ENCODE measurements at places on chromosomes 4 and X.

DNA sequence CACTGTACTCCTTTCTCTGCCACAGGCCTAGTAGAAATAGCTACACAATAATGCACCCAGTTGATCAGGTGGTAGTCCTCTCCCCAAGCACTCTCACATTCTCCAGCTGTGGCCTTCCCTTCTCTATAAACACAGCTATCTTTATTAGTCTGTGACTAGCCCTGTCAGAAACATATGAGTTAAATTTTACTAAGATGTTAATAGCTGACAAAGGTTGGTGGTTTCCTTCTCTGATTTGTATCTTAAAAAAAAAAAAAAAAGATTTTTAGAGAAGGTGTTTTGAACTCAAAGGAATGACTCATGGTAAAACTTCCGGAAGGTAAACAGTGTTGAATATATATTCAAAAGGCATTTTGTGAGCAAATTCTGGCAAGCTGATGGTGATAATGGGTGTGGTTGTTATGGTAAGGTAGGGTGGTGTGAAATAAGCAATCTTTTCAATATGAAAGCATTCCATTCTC, 327.4 kb downstream of the PPP3CA start:
- DNase-seq, result no peak

GRCh38 chrX:45986081-45986480, 559.1 kb downstream of the ZNF674 start:
- no peak for DNase-seq

DNA sequence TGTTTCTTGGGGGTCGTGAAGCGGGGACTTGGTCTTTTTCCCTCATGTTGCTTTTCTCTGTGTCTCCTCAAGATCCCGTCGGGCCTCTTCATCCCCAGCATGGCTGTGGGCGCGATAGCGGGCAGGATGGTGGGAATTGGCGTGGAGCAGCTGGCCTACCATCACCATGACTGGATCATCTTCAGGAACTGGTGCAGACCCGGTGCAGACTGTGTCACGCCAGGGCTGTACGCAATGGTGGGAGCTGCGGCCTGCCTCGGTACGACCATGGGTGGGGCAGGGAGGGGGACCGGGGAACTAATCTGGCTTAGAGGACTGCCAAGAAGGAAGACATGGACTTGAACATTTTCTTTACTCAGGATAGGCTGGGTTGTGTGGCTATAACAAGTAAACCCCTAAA, 55.6 kb downstream of the CLCN4 start:
- DNase-seq, result no peak

DNA sequence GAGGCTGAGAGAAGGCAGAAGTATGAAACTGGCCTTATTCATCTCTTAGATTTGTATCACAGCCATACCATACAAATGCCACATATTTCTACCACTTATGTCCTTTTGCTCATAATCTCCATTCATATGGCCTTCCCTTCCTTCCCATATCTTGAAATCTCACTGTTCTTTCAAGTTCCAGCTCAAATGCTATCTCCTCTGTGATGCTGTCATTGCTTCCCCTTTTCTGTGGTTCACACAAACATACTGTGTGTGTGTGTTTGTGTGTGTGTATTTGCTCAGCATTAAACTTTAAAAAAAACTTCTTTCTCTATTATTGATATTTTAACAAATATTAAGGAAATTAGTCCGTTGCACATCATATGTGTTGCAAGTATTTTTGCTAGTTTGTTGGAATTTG, 26.7 kb downstream of the PHKA1 start:
- no peak for DNase-seq

GRCh38 chr4:183772361-183772760, 113.3 kb downstream of the TRAPPC11 start:
- no peak for DNase-seq

DNA sequence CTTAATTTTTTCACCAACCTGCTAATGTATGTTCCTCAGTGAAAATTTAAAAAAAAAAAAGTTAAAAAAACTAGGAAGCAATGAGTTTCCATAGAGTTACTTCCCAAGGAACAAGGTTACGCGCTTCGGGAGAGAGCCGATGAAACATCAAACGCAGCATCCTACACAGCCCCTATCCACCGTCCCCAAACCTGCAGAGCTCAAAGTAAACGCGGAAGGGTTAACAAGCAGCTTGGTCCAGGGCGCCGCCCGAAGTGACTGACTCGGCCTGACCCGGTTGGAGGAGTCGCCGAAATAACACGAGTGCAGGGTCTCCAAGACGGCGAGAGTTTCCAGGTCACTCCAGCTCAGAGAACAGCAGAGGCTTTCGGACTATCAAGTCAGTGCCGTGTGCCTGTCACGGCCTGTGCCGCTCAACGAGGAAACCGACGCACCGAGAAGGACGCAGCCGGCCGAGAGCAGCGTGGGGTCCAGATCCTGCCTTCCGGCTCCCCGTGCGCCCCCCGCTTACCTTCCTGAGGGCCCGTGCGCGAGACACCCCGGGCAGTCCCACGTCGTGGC, 512 bp downstream of the NOP14 start:
- peak; percentile 37 for DNase-seq

- no peak for DNase-seq
These were observed 59.1 kb downstream of the SPATA18 start for GRCh38 chr4:52110171-52110570.

DNA sequence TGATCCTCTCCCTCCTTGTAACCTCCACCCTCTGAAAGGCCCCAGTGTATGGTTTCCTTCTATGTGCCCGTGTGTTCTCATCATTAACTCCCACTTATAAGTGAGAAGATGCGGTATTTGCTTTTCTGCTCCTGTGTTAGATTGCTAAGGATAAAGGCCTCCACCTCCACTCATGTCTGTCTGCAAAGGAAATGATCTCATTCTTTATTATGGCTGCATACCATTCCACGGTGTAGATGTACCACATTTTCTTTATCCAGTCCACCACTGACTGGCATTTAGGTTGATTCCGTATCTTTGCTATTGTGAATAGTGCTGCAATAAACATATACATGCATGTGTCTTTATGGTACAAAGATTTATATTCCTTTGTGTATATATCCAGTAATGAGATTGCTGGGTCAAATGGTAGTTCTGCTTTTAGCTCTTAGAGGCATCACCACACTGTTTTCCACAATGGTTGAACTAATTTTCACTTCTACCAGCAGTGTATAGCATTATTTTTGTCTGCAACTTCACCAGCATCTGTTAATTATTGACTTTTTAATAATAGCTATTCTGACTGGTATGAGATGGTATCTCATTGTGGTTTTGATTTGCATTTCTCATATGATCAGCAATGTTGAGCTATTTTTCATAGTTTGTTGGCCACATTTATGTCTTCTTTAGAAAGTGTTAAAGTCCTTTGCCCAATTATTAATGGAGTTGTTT, 1030.9 kb downstream of the FSTL5 start:
- DNase-seq, result no peak

DNA sequence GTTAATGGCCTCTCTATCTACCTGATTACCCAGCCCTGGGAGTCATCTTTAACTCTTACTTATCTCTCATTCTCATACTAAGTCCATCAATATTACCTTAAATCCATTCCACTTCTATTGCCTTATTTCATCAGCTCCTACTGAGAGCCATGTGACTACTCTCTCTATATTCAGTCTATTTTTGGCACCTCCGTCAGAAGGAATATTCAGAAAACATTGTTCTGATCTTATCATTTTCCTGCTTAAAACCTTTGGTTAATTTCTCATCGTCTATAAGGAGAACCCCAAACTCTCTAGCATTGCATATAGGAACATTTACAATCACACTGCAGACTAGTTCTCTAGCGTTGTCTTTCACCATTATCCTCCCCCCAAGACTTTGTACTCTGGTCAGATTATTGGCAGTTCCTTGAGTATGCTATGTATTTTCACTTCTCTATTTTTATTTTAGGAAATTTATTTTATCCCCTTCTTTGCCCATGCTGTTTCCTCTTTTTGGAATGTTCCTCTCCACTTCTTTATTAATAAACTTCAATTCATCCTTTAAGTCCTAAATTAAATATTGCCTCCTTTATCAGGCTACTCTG, 13.7 kb upstream of the AMMECR1 start:
- no peak for DNase-seq

DNA sequence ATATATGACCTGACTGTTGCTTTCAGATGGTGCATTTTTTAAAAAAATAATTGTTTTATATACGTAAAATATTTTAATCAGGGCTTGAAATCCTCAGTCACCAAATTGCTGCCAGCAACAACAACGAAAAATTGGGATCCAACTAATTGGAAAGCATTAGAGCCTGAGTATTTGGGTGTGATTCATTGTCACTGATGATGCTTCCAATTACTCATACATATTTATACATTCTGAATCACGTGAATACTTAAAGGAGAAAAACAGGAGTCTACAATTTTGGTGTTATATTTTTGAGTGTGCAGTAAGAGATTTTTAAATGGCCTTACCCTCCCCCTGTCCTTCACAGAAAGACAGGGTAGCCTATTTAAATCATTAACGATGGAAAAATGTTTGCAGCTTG, 765.6 kb upstream of the TENM3 start:
- DNase-seq, result no peak

- peak; percentile 7 for DNase-seq
These were observed 80.9 kb downstream of the FAM114A1 start for GRCh38 chr4:38948551-38948950.

- DNase-seq, result no peak
These were observed 443.9 kb upstream of the INTU start for GRCh38 chr4:127188847-127189246.

GRCh38 chr4:86185659-86186058, 174.2 kb downstream of the MAPK10 start:
- DNase-seq, result no peak

DNA sequence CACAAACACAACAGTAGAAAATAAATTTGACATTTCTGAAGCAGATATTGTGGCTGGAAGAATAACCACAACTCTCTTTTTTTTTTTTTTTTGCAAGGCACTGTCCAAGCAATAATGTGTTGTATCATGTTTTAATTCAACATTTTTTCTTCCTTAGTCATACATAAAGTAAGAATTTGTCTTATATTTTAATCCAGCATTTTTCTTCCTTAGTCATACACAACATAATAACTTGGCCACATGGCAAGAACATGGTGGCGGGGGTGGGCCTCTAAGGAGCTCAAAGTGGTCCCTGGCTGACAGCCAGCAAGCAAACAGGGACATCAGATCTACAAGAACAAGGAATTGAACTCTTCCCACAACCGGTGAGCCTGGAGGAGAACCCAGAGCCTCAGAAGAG, 20.2 kb downstream of the FBXW7 start:
- DNase-seq, result no peak

- DNase-seq, result no peak
These were observed 77.9 kb downstream of the LUZP4 start for GRCh38 chrX:115367455-115367854.

DNA sequence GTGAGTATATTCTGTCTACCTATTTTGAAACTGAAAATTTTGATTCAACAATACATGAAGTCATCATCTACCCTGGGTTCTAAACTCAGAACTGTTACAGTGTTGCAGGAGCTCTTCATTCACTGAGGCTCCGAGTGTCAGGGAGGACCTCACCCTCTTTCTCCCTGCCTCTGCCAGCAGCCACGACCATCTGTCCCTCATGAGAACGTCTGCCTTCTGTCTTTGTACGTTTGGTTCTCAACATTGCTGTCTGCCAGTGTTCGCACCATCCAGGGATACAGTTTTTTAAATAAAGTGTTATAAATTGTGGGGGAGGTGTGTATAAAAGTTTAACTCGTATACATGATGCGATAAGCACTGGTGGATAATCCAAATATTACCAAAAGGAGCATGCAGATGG, 55.5 kb downstream of the TRAPPC11 start:
- no peak for DNase-seq

DNA sequence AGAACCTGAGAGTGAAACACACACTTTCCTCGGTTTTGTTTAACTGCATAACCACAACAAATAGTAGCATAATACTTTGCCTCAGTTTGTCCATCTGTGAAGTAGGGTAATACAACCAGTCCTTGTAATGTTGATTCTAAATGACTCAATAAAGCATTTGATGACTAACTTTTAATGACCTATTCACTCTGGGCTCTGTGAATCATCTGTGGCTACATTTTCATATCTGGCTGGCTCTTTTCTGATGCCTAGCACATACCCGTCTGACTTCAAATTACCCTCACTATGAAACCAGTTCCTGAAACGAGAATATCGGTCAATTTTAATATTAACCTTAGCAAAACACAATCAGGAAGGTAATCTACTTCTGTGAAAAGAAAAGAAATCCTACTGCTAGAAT, 151.0 kb downstream of the SH2D1A start:
- DNase-seq, result no peak

DNA sequence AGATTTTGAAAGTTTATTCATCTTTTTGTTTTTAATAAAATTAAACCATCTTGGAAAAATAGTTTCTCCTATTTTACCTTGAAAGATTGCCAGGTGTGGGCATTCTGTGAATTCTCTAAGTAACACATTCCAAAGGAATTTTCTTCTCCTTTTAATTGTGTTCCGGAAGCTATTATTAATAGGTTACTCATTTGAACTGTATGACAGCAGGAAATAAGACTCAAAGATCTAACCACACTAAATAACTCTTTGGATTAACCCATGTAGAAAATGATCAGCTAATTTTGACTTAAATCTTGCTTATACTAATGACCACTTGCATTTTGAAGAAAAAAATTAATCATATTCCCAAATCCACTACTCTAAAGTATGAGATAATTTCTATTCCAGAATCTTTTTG, 17.6 kb upstream of the CCNI start:
- no peak for DNase-seq

DNA sequence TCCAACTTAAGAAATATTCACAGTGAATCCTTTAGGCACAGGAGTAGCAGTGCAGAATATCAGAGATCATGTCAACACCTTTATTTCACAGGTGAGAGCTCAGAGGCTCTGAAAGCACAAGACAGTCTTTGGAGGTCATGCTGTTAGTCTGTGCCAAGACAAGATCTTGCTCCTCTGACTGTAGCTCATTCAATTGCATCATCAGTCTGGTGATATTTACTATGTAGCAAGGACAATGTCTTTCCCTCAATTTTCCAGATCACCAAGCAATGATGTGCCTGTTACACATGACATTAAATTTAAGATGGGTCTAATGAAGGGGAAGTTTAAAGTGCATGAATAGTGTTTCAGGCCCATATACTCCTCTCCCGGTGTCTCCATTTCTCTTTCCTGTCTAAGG, 277.5 kb downstream of the IL15 start:
- no peak for DNase-seq

DNA sequence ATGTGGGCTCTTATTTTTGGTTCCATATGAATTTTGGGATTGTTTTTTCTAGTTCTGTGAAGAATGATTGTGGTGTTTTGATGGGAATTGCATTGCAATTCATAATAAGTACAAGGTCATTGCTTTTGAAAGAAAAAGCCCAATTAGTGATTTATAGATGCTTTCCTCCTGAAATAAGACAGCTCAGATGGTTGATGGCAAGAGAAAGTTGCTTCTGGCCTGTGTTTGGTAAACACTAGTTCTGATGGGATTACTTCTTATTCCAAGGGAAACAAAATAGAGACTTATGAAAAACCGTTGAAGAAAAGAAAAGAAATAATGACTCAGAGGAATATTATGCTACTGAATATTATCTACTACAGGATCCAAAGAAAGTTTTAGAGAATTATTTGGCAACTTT, 144.9 kb downstream of the SPANXA1 start:
- no peak for DNase-seq

- DNase-seq, result peak; percentile 57
These were observed 26.2 kb downstream of the TMEM144 start for GRCh38 chr4:158236304-158237030.

- DNase-seq, result peak; percentile 17
These were observed 32.3 kb upstream of the IRF2 start for GRCh38 chr4:184506527-184507121.

All from hippocampal formation (tissue), 2 donors.